ENCODE measurements at places on chromosomes 1 and 21.
A peak's percentile ranks its signal among the peaks of the same experiment; 100 is the strongest.

DNA sequence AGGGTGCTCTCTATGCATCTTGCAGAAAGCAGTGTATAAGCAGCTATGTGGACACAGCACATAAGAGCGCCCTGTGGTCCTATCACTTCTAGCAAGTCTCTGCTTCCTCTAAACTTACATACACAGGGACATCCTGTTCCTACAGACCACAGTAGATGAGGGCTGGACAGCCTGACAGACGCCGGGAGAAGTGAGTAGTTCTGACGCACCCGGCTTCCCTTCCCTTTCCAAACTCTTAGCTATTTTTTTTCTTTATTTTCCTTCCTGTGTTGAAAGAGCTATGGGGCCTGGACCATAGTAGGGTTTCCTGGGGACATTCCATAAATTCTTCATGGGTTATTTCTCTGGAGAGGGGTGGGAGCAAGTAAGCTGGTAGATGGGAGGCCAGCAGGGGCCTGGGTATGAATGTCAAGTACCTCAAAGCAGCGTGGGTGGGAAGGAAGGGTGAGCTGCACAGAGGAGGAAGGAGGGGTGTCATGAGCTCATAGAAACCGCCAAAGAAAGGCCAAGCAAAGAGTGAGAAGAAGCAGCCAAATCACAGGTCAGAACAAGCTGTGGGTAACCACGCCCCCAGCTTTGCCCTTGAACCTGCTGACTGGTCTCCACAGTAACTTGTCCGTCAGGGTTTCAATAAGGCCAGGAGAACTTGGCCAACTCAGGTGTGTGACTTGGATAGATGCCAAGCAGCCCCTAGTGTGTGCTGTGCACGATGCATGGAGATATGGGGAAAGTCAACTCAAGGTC lies 36.6 kb downstream of the PLXNA2 start:
- DNase-seq, result no peak

DNA sequence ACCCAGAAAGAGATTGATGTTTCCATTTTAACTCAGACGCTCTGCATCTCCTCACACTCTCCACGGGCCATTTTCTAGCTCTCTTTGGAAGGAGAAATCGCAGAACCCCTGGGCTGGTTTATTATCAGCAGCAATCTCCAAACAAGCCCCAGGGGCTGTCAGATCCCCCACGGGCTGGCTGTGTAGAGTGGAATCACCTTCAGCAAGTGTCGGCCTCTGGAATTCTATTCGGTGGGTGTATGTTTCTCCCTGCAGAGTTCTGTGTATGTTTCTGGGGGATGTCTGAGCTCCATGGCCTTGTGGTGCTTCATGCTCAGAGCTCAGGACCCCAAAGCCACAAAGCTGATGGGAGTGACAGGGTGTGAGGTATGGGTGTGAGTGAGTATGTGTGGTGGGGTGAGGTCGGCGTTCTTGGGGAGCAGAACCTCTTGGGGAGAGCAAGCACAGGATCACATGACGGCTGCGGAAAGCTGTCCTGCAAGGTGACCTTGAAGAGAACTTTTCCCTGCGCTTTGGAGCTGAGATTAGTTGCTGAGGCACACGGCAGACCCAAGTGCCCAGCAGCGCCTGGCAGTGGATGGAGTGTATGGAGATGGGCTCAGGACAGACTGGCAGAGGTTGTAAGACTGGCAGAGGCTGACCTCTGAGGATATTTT lies 489 bp downstream of the ACOT11 start:
- DNase-seq, result peak; percentile 35

DNA sequence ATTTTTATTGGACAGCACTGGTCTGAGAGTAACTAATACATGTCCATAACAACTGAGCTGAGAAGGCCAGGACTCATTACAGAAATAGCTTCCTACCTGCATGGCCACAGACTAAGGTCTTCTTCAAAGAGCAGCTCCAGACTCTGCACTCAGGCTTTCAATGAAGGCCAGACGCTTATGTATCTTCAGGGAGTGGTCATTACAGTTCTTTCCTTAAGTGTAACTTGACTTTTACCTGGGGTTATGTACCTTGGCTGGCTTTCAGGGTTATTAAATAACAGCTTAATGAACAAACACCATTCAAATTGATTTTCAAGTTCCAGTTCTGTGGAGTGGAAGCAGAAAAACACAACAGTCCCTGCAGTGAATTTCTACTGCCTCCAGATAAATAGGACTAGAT lies 23.8 kb upstream of the SLC22A15 start:
- no peak for DNase-seq

GRCh38 chr1:94843430-94843829 lies 23.3 kb downstream of the SLC44A3 start:
- no peak for DNase-seq

DNA sequence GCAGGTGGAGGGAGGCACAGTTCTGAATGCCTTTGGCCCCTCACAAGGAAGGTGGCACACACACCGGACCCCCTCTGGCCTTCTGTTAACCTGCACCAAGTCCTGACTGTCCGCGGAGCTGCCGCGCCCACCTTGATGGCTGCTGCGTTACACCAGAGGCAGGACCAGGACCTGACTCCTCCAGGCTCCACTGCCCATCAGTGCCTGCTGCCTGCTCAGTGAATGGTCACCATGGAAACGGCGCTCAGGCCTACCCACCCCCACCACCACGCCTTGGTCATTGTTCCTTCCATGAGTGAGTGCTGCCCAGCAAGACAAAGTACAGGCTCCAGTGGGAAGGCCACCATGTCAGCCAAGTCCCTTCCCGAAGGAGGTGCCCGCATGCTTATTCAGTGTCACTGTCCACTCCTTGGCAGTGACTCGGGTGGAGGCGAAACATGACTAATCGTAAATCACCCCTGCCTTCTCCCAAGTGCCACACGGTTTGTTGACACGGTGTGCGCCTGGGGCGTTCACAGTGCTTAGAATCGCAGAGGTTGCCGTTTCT lies 57.3 kb downstream of the SLC37A1 start:
- DNase-seq, result peak; percentile 33

All from activated CD8-positive, alpha-beta memory T cell treated with anti-CD3 and anti-CD28 coated beads, Interleukin-2, amount 10 ng/mL, durations not matched to agents 7 days and 5 days (primary cell).